ENCODE measurements at places on chromosomes 3 and 15.

- DNase-seq = no peak
These were observed 415.0 kb downstream of the PDCD6IP start for GRCh38 chr3:34213478-34213877.

DNA sequence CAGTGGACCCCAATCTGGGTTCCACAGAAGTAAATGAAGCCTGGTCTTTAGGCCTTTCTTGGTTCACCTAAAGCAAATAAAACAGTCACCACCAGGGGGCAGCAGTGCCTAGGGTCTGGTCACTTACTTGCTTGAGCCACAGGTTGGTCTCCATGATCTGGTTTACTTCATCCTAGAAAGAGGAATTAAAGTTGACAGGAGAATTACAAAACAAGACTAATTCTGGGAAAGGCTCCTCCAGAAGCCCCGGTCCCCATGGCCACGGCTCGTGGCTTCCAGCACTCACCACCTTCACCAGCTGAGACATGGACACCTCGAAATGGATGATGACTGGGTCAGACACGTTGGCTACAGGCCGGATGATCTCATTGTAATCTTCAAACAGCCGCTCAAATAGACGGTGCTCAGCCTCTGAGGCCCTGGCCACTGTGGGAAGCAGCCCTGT is 2.3 kb downstream of the CHRNA3 start:
- DNase-seq = peak; percentile 86

DNA sequence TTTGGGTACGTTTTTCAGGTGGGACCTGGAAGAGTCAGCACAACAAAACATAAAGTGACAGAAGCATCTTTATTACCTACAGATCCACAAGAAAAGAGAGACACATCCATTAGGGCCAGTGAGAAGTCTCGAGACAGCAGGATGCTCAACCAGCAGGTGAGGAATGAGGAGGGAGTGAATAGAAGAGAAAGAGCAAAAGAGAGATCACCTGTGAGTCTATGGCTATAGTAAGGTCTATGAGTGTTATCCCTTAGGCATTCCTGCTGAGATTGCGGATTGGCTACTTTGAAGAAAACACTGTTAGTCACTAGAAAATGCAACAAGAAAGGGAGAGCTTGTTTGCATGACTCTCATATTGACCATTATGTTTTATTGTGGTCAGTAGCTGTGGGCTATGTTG is 1556.2 kb upstream of the GBE1 start:
- no peak for DNase-seq

DNA sequence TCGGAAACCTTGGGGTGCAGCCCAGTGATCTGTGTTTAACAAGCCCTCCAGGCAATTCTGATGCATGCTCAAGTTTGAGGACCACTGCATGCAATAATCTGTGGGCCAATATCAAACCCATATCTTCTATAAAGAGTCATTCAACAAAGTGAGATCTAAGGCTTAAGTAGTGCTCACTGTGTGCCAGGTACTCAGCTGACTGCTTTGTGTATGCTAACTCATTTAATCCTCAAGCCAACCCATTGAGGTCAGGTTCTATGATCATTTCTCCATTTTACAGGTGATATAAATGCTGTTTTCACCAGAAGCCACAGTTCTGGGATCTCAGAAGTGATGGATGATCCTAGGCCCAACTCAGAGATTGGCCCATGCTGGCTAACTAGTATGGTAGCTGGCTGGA is 101.7 kb downstream of the SMAD6 start:
- DNase-seq = no peak

DNA sequence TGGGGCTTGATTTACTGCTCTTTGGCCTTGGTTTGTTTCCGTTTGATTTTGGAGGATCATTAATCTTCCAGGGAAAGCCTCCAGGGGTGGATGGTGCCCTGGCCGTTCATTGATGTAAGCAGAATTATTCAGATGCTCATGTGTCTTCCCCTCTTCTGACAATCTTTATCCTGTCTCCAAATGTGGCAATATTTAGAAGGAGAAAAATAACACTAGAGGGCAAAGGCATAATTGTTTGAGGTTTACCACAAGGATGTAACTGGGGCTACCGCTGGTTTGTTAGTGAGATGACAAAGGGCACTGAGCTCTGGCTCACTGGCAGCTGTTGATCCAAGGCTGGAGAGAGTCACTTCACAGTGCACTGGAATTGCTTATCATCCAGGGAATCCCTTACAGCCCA is 18.2 kb upstream of the PLCL2 start:
- no peak for DNase-seq

DNA sequence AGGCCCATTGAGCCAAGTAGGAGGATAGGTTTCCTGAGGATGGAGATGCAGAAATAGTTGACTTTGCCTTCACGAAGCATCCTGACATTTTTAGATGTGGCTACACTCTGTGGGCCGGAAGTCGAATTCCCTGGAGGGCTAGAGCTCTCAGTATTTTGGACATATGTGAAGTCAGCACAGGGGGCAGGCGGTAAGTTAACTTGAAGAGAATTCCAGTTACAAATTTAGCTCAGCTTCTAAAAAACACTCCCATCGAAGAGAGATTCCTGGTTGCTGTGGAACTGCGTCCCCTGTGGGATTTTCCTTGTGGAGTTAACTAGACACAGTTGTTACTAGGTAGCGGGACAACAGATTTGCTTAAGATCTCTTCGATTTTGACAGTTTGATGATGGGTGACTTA is 161.9 kb upstream of the RGMA start:
- no peak for DNase-seq

DNA sequence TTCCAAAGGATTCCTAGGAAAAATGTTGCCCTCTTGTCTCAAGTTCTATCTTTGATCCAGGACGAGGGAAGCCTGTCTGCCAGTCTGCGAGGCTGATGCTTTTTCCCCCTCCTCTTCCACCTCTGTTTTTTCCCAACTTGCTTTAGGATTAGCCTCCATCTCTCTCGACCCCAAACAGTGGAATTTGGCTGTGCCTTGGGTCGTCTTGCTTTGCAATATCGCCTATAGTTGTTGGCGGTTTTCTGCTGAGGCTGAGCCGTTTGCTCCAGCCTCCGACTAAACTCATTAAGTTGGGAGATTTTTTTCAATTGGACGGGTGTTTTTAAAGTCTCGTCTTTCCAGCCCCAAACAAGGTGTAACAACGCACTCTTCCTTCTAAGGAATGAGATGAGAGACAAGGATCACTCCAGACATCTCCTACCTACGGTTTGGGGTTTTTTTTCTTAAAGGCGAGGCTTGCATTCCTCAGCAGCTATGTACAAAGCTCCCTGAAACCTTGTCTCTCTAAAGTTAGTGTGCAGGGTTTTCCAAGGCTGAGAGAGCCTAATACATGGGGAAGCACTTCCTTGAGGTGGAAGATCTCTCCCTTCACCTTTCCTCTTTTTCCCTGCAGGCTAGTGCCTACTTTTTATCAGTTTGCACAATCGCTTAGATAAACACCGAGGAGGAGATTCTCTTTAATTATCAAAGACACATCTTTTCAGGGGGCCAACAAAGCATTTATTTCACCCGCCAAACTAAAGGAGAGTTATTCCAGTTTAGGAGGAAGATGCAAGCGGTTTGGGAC is 4.8 kb upstream of the NR2F2 start:
- DNase-seq = no peak

GRCh38 chr3:182309120-182309519 is 484.2 kb upstream of the ATP11B start:
- DNase-seq = no peak

DNA sequence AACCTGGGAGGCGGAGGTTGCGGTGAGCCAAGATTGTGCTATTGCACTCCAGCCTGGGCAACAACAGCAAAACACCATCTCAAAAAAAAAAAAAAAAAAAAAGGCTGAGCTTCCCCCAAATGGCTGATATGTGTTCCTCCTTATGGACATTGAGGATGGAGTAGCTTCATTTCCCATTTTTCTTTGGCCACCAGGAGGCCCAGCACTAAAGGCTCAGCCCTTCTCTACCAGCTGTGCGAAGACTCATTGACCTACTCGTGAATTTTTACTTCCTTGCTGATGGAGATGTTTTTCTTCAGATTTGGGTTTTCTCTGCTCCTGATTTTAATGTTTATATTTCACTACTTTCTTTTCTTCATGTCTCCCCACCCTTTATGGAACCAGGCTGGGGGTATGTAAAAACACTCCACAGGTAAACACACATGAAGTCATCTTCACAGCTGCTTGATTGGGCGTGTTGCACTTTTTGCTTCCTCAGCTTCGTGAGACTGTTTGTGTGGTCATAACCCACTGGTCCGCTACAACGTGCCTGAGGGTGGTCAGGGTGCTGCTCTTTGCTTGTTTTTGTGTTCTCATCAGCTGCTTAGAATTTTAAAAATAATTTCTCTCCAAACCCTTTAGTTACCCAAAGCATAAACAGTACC is 13.5 kb downstream of the SEMA4B start:
- no peak for DNase-seq

GRCh38 chr3:153097213-153097612 is 64.8 kb upstream of the RAP2B start:
- DNase-seq = no peak

- no peak for DNase-seq
These were observed 175.0 kb downstream of the OPA1 start for GRCh38 chr3:193768070-193768394.

DNA sequence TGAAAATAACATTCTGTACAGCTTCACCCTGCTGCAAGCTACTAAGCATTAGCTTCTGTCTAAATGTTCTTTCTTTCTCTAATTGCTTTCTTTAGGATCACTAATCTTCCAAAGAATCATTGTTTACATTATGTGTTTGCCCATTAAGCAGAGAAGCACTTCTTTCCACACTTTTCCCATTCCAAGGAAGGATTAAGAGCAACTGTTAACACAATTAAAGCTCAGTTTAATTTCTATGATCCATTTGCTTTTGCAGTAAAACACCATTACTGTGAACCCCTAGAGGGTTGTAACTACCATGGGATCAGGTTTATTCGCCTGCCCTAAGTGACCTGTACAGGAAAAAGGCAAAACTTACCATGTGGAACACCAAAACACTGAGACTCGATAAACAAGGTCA is 125.8 kb upstream of the ZNF385D start:
- no peak for DNase-seq

DNA sequence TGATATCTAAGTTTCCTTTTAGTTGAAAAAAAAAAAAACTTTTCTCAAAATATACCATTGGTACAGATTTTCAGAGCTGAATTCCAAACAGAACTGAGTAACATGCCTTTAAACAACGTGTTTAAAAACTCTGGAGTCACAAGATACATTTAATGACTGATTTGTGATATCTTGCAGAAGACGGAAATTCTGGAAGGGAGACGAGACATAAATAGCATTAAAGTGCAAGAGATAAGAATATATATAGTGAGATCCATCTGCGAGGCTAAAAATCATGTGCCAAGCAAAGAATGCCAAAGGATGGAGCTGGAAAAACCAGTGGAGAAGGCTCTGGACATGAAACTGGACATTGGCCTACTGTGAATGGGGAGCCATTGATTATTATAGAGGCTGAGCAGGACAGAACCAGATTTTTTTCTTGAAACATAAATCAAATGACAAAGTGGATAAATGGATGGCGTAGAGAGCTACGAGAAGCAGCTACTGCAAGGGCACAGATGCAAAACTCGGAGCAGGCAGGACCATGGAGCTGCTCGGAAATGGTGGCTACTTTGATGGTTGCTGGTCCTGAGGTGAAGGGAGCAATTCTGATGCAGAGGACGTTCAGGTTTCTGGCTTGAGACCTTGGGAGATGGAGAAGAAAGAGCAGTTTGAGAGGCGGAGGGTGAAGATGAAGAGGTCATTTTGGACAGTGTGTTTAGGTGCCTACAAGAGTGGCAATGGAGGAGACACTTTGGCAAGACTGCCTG is 88.8 kb downstream of the CPN2 start:
- DNase-seq = no peak

Data from D721Med (cell line).